ENCODE measurements at places on chromosomes 4 and X.

DNA sequence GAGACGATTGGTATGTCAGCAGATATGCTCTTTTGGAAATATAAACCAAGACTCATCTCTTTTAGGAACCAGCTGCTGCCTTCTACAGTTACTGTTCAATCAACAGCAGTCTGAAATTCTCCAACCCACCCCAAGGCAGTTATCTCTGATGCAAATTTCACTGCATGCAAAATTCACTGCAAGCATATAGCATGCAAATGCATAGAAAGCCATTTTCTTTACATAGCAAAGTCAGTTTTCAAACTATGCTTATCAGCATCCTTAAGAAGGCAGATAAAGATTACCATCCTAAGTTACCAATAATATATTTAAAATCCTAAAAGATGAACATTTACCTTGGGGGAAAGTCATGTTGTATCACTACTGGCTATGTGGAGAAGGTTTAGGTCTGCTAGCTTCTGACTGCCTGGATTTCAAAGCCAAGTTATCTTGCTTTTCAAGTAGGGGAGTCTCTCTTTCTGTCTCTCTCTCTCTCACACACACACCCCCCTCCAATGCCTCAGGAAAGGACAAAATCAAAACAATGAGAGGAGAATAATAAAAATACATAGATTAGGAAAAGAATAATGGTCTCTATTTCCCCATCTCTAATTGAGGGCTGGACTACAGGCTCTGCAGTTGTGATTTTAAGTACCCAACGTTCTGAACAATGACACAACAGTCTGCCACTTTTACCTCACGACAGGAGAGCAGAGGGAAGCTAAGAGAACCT, 1.5 kb downstream of the NMU start:
- peak; percentile 94 for DNase-seq

GRCh38 chr4:117378942-117379341, 293.6 kb upstream of the TRAM1L1 start:
- no peak for DNase-seq

DNA sequence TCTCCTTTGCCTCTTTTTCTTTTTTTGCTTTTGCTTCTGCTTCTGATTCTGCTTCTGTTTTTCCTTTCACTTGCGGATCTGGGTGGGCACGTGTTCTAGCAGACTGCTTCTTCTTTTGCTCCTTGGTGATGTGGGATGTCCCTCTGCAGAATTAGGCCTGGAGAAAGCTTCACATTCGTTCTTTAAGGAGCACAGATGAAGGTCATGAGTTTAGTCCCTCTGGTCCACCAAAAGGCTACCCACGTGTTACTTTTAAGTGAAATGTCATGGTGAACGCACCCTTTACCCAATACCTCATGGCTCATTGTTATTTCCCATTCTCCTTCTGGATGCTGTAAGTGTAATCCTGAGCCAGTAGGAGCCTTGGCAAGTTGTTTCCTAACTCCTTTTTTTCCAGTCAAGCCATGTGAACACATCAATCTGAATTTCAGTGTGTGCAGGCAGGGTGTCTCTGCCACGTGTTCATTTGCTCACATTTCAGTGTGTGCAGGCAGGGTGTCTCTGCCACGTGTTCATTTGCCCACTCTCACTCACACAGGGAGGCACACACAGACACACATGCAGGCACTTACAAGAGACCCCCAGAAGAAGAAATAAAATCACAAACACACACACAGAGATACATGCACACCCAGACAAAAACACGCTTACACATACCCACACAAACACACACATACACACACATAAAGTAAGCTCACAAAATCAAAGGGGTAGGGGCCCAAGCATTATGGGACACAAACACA, 36.9 kb downstream of the NBDY start:
- no peak for DNase-seq

GRCh38 chr4:77028246-77028645, 47.5 kb downstream of the CCNI start:
- no peak for DNase-seq

DNA sequence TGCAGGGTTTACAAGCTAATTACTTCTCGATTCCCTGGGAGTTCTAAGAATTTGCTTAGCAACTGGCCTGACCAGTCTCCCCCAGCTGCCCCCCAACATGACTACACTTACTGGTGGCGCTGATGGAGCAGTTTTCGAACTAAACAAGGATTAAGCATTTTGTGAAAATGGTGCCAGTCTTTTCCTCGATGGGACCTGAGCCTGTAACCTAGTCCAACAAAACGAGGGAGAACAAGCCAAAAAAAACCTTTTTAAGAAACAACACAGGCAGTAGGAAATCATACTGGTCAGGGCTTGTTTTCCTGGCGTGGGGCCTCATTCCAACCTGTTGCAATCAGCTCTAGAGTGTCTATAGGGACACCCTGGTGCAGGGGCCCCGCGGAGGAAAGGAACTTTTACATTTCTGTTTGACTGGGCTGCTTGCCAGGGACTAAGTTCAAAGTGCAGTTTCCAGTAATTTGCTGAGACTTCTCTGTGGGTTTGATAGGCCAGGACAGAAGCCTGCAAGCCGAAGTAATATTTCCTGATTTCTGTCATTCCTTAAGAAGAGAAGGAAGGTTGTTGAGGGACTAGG, 158.7 kb downstream of the SPRY1 start:
- peak; percentile 34 for DNase-seq

DNA sequence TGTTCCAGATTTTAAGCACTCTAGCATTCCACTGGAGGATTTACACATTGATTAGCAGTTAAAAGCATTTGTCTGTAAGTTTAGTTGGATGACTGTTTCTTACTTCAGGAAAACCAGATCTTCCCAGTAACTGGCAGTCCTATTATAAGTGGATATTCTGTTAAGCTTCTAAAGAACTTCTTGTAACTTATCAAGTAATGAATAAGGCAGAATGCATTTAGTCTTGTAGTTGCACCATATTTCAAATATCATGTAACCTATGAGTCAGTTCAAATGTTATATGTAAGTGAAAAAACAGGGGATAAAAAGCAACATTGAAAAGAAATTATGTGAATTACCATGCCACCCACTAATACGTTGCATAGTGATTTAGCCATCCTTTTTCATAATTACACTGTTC, 30.2 kb upstream of the TENM3 start:
- DNase-seq = no peak

GRCh38 chr4:145626623-145626982, 7.4 kb downstream of the MMAA start:
- DNase-seq = no peak

GRCh38 chr4:7932287-7932686, 7.4 kb downstream of the AFAP1 start:
- DNase-seq = no peak

- no peak for DNase-seq
Measured at GRCh38 chrX:119427024-119427794, 28.1 kb downstream of the SLC25A43 start.

GRCh38 chr4:110062166-110062565, 136.2 kb downstream of the ELOVL6 start:
- no peak for DNase-seq

DNA sequence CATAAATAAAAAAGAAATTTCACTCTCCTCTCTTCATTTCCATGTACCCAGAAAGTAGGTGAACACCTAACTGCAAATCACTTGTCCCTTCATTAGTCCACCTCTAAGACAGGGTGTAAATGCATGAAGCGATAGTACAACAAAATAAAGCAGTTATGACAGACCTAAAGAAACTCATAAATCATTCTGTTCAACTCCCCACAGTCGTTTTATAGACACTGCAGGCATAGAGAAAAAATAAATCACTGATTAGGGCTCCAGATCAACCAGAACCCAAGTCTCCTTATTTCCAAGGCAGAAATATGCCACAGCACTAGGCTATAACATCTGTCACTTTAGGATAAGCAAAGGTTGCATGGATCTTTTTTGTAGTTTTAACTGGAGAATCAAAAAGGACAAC, 3.0 kb downstream of the RASGEF1B start:
- no peak for DNase-seq

- no peak for DNase-seq
Measured at GRCh38 chr4:184456337-184456736, 18.0 kb downstream of the IRF2 start.

DNA sequence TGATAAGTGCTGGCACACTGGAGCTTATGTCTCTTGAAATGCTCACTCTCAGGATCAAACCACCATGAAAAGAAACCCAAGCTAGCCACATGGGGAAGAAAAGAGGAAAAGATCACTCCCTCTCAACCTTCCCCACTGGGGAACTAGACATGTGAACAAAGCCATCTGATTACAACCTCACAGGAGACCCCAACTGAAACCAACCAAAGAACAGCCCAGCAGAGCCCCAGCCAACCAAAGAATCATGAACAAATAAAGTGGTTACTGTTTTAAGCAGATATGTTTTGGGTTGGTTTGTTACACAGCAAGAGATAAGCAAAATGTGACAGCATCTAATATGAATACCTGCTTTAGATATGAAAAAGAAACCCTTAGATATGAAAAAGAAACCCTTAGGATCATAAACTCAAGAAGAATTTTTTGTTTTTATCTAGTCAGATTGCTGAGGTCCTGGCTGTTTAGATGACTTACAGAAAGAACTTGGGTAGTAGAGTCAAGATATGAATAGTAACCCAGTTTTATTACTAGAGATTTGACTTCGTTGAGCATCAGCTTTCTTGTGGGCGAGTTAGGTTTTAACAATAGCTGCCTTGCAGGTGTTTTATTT, 23.7 kb upstream of the TLR7 start:
- no peak for DNase-seq
